OCI-LY7 (cell line): ENCODE measurements at places on chromosomes 1 and 21.

GRCh38 chr1:56788588-56788987 lies 30.6 kb downstream of the FYB2 start:
- no peak for DNase-seq

DNA sequence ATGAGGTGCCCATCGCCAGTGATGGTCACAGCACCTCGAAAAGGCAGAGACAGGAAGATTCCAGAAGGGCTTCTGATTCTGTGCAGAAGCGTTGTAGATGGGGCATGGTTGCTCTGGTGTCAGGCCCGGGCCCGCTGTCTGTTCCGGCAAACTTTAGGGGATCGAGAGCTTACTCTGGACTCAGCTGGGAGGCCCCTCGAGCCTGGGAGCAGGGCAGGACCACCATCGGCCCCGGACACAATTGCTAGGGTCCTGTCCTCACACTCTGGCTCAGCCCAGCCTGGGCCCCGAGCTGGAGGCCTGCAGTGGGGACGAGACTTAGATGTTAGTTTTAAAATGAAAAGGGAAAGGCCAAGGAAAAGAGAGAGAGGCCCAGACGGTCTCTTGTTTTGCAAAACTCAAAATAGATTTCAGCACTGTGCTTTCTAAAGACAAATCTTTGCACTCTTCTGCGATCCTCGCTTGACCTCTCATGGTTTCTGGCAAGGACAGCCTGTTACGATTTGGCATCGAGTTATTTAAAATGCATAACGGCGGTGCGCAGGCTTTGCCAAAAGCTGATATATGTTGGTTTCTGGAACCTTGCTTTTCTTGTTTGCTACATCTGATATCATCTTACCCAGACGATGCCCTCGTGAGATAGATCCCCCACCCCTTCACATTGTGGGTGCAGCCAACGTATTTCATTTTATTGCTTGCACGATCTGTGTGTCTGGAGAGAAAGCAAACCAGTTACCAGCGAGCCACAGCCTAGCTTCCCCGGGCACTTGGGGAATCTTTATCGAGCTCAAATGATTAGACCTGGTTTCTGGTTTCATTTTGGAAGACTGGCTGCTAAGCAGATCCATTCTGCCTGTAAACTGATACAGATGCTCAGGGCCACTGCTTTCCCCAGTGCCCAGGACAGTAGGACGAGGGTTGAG lies 58.0 kb downstream of the PRDM16 start:
- DNase-seq, result no peak

DNA sequence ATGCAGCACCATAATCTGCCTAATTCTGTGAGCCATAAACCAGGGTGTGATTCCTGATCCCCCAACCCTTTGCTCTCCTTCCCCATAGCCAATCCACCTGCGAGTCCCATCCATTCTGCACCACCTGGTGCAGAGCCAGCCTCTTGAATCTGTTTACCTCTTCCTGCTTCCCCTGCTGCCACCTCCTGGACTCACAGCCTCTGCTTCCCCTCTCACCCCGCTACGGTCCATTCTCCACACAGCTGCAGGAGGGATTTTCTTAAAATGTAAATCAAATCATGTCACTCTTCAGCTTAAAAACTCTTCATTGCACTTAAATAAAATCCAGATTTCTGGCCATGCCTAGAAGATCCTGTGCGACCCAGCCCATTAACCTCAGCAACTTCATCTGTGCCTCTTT lies 186.7 kb downstream of the FOXD2 start:
- DNase-seq, result peak; percentile 2

GRCh38 chr1:6999826-7000225 lies 214.6 kb downstream of the CAMTA1 start:
- DNase-seq, result no peak

DNA sequence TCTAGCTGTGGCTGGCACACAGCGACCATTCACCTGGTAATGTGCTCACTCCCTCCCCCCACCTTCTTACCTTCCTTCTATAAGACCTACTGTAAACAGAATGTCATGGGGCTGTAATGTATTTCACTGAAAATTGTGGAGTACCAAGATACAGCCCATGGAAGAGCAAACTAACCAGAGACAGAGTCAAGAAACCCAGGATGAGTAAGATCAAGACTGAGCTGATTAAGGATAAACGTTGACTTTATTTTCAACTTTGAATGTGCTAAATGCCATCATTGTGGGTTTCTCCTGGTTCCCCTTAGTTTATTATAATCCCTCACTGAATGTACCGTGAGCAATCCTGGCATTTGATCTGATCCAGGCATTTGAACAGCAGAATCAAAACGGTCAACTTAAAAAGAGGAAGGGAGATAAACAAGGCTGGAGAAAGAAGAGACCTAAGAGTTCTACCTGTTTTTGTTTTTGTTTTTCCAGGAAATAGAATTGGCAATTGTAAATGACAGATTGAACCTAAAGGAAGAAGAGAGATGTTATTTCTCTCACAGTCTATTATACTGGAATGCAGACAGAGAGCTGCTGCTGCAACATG lies 16.1 kb upstream of the ATP1B1 start:
- DNase-seq, result no peak
